ENCODE measurements at places on chromosomes 5 and 9.
A peak's percentile ranks its signal among the peaks of the same experiment; 100 is the strongest.

DNA sequence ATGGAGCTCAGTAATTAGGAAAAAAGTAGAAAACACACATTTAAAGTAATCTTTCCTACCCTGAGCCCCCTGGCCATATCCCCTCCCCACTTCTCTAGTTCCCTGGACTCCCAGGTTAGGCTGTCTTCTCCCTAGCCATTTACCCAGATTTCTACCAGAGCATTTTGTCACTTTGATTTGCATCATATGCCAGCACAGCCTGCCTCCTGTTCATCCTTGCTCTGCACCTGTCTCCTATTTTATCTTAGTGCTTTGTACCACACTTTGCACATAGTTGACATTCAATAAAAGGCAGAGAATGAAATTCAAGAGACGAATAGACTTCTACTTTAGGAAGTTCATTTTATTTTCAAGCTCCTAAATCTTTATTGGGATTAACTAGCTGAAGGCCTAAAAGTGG, 344.5 kb downstream of the EBF1 start:
- no peak for DNase-seq

DNA sequence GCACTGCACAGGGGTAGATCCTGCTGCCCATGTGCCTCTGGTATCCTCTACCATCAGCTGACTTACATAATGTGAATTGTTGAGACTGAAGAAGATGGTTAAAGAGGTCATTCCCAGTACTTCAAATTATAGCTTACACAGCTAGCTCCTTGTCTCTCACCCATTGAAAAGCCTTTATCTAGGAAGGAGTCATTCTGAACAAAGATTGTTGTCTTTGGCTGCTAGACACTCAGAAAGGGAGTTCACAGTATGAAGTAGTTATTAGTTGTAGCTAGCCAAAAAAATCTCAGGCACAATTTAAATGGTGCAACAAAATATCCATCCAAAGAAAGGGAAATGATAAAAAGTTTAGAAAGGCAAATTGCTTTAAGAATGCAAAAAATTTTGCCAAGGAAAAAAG, 102.0 kb upstream of the NREP start:
- DNase-seq: no peak

DNA sequence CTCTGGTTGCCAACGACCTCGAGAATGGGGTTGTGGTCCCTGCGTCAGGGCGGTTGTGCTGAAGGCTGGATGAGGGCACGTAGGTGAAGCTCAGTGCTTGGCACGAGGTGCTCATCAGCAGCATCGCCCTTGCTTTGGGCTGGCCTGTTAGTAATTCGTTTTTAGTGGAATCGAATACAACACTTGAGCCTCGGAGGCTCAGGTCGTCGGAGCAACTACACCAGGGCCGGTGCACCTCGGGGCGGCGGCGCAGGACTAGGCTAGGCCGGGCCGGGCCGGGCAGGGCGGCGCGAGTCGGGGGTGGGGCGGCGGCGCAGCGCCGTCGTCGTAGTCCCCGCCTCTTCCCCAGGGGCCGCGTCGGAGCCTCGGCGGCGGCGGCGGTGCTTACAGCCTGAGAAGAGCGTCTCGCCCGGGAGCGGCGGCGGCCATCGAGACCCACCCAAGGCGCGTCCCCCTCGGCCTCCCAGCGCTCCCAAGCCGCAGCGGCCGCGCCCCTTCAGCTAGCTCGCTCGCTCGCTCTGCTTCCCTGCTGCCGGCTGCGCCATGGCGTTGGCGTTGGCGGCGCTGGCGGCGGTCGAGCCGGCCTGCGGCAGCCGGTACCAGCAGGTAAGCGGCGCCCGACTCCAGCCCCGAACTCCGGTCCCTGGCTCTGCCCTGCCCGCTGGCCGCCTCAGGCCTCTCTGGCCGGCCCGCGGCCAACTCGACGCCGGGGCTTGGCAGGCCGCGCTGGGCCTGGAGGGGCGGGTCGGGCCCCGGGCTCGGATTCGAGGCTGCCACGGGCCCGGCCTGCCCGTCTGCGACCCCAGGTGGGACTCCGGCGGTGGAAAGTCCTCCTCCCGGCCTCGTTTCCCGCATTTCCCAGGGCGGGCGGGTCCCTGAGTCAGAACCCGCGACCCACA, at the start of gene NDFIP1:
TSS of gene NDFIP1 (plus strand) at position 348 of the 899 bp plus-strand sequence. CDS start at position 544, 196 bp downstream.
- DNase-seq: peak; percentile 54

DNA sequence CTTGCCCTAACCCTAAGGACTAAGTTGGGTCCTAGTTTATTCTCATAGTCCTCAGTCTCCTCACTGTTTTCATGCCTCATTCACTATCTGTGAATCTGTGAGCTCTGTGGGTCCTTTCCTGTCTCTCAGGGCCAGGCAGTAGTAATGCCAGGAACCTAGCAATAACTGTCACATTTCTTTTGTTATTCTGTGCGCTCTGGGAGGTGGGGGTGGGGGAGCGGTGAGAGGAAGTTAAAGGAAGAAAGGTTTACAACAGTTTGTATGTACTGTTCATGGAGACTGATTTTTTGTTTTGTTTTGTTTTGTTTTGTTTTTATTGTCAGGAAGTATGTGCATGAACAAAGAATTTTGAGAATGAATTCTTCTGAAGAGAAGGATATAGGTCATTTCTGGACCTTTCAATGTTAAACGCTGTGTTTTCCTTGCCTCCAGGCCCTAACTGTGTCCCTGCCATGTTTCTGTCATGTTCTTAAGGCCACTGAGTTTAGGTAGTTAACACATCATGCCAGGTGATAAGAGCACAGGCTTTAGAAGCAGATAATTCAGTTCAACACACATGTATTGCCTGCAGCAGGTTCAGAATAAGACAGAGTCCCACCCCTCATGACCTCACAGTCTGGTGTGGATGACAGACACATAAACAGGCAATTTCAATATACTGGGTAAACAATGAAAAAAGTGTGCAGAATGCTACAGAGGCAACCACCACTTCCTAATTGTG, 13.3 kb upstream of the FEM1C start:
- no peak for DNase-seq

- no peak for DNase-seq
These were observed at the start of gene PCDHGA1 for GRCh38 chr5:141330299-141331080. PCDHGA1 (plus strand) TSS chr5:141330514.

DNA sequence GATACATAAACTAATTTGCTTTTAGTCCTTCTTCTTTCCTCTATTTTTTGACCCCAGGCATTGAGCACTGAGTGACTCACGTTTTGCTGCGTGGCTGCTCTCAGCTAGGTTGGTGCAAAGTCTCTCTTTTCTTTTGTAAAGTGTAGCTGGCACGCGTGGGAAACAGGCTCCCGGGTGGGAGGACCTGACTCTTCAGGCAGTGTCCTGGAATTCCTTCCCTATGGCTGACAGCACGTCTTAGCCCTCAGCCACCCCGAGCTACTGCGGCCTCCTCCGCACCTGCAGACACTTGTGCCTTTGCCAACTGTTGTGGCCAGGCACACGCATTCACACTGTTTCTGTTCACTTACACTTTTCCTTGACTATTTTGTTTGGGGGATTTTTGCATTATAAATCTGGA, 877 bp upstream of the SCGB3A1 start:
- no peak for DNase-seq

DNA sequence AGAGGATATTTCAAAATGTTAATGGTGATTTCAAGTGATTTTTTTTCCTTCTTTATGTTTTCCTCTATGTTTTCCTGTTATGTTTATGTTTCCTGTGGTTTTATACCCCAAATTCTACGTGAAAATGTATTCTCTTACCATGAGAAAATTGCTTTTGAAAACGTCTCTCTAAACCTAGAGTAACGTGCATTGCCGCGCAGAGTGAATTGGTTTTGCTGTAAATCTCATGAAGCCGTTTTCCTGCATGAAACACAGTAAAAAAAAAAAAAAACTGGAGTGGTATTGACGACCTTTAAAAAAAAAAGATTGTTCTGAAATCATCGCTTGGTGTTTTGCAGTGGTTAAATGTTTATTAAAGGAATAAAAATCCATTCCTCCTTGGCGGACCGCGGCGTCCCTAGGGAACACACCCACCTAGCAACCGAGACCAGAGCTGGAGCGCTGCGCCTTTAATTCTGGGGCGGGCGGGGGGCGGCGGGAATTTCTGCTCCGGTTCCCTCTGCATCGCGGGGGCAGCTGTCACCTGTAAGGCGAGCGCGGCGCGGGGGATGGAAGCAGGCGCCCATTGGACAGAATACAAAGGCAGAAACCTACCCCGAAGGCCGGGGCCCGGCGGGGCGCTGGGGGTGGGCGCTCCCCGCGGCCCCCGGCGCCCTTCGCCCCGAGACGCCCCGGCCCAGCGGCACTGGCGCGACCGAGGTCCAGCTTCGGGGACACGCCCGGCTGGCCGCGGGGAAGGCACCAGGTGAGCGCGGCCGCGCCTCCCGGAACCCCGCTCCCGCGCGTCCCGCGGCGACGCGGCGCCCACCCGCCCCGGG, at the start of gene SOWAHA:
TSS of gene SOWAHA (plus strand) at position 522 of the 818 bp plus-strand sequence. CDS start 320 bp downstream, outside the sequence.
- no peak for DNase-seq

DNA sequence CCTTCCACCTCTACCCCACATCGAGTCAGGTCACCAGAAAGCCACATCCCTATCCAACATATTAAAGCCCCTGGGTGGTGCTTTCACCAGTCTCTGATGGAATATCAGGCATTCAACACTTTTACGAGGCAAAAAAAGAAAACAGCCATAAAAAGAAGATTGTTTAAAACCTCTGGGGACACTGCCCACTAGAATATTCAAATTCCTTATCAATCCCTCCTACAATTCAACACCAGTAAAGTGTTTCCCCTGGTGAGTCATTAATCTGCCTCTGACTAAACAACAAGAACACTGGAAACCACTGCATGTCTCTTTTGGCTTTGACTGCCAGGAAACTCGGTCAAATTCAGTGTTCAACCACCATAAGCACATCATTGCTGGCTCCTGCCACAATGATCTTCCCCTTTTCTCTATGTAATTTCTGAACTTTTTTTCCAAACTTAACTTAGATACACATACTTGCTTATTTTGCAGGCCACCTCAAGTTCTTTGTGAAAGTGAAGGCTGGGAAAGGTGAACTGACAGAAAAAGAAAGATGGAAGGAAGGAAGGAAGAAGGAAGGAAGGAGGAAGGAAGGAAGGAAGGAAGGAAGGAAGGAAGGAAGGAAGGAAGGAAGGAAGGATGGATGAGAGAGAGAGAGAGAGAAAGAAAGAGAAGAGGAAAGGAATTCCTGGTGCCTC, 105.3 kb downstream of the PAX5 start:
- peak; percentile 31 for DNase-seq

DNA sequence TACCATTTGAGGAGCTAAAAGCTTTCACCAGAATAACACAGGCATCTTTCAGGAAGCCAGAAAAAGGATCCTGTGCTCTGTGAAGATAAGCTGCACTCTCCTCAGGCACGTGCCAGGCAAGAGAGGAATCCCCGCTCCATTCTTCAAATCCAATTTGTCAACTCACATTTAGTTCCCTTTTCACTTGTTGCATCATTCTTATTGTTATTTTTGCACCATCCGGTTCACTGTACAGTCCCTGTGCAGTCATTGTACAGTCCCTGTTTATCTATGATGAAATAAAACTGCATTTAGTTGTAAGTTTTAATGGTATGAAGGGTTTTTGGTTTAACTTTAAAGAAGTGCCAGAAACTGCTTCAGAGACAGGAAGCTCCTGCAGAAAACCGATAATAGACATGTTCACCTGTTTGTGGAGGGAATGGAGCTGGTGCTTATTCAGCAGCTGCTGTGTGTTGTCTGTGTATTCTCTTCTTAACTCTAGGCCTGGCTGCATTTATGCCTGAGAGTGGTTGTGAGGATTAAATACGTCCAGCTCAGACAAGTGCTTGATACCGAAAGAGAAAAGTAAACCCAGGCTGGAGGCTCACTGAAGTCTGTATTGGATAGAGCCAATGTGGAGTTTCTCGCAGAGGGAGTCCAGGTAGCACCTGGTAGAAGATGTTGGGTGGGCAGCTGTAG, 22.4 kb downstream of the IFNW1 start:
- no peak for DNase-seq

- no peak for DNase-seq
These were observed 6.6 kb upstream of the PTPN3 start for GRCh38 chr9:109504689-109505088.

GRCh38 chr5:50653946-50654345, 12.5 kb upstream of the PARP8 start:
- DNase-seq: no peak

GRCh38 chr9:16670791-16671190, 199.7 kb downstream of the BNC2 start:
- no peak for DNase-seq

GRCh38 chr9:89515416-89515815, 17.5 kb upstream of the SEMA4D start:
- peak; percentile 68 for DNase-seq

- peak; percentile 21 for DNase-seq
These were observed 59.6 kb upstream of the SLC27A6 start for GRCh38 chr5:128905568-128906110.

DNA sequence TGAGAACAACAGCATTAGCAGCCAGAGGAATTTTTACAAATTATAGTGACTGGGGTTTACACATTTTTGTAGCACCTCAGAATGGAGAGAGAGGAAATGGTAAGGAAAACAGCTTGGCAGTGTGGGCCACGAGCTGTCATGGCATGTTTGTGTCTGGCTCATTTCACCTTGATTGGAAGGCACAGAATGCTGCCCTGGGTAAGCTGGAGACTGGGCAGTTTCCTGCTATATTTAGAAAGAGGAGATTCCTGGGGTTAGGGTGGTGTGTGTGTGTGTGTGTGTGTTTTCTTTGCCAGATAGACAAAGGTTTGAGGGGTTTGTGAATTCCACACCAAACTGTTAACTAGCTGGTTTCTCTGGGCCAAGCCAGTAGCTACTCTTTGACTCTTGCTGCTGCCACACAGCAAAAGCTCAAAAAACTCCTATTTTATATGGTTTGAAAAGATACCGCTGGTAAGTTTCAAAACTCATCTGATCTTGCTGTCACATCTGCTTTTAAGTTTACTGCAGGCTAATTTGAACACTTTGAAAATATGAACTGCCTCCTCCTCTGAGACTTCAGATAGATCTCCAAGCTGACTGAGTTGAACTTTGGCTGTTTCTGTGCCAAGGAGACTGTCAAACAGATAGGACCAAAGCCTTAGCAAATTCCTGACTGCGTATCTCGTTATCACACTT, 9.1 kb downstream of the ARHGAP26 start:
- no peak for DNase-seq

DNA sequence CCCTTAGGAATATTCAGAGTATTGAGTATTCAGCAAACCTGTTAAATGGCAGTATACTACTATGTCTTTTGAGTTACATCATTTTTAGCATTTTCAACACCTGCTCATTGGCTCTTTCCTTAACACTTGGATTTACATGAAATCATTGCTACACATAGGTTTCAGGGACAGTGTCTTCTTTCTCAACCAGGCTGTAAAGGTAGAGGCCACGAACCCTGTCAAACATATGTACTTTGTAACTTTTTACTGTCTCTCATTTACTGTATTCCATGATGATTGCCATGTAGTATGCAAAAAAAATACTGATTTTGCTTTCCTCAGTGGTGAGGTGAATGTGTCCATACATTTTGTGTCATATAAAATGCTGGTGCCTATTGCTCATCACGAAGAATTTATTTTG, 264.4 kb downstream of the SLCO4C1 start:
- DNase-seq: no peak

DNA sequence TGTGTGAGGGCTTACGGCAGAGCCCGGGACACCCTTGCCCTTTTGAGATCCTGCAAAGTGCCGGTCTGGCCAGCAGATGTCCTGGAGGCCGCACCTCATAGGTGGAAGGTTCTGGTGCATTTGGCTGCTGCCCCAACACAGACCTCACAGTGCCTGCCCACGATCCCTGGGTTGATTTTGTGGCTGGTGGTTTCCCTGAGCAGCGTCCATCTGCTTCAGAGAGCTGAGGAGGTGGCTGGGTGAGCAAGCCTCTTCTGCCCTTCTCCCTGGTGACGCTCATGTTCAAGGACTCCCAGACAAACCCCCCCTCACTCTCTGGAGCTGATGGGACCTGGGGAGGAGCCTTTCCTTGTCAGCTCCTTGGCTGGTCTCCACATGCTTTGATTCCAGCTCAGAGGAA, 18.9 kb downstream of the BNIP1 start:
- DNase-seq: no peak

Data from RCC 7860 (cell line).